ENCODE measurements at places on chromosomes 12 and 14. TPM values are rescaled to one million over a fixed set of nuclear protein-coding genes. Genes with fewer than 3 reads are reported as not detected.

- no peak for DNase-seq
These were observed 119.2 kb downstream of the AACS start for GRCh38 chr12:125184213-125184967.

DNA sequence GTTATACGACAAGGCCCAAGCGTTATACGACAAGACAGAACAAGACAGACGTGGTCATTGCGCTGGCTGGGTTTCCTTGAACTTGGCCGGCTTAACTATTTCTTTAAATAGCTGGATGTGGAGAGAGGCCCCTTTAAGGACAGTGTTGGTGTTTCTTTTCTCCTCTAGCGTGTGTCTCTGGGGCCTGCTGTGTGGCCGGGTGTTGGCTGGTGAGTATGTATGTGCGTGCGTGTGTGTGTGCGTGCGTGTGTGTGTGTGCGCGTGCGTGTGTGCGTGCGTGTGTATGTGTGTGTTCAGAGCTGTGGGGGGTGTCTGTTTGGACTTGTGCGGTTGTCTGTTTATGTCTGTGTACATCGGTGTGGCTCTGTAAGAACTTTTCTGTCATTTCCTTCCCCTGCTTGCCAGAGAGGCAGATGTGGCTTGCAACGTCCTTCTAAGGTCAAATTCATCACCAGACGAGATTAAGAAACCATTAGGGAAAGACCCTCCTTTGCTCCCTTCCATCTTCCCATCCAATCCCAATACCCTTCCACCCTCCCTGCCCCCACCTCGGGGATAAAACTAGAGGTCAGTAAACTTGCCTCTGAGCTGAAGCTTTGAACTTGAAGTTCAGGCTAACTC, 78.6 kb upstream of the TBX3 start:
- DNase-seq = no peak

CCDC38 gene
- total RNA-seq = not detected

ART4 gene
- total RNA-seq = 2.0 TPM
